ENCODE measurements at places on chromosomes 5 and 9.

DNA sequence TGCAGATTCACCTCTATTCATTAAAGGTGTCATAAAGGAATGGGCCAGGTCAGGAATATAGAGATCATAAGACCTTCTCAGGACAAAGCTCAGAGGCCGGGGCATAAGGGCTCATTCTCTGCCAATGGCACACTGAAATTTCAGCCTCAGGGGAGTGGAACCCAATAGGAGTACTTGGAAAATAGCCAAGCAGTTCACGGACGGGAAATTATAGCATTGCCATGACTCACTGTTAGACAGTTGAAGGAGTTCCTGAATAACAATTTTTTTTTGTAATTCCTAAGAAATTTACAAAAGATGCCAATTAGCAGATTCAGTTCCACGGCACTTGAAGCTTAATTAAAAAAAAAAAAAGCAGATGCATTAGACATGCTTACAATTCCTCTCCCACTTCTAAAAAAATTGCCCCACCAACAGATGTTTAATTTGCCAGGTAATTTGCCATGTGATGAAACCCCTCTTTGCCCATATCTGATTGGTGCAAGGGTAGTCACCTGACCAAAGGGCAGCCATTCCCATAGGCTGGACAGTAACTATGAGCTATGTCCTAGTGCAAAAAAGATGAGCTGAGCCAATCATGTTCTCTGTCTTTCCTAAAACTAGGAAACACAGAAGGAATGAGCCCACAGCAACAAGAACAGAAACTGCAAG, 58.6 kb downstream of the PTCD2 start:
- peak; percentile 68 for DNase-seq

GRCh38 chr9:89541798-89542197, 43.9 kb upstream of the SEMA4D start:
- no peak for DNase-seq

- no peak for DNase-seq
Measured at GRCh38 chr5:181163487-181164075, 16.2 kb downstream of the OR2V2 start.

DNA sequence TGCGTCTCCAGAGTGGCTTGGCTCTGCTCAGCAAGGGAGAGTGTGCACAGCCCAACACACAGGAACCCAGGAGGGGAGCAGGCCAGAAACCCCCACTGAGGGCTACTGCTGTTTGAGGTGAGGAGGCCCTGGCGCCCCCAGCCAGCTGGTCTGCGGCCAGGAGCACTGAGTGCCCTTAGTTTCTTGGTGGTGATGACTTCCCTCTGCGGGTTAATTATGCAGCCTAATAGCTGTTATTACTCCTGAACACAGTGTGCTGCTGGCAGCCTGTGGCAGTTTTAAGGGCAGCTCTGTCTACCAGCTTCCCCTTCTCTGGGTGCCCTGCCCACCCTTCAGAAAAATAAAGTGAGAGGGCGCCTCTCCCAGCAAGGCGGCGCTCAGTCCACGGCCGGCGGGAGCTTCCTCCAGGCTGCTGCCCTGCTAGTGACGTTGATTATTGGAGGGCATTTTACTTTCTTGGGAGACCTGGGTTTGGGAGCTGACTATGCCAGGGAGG, 19.2 kb downstream of the GADD45G start:
- no peak for DNase-seq

GRCh38 chr9:91857291-91858212, 92.5 kb downstream of the ROR2 start:
- no peak for DNase-seq

DNA sequence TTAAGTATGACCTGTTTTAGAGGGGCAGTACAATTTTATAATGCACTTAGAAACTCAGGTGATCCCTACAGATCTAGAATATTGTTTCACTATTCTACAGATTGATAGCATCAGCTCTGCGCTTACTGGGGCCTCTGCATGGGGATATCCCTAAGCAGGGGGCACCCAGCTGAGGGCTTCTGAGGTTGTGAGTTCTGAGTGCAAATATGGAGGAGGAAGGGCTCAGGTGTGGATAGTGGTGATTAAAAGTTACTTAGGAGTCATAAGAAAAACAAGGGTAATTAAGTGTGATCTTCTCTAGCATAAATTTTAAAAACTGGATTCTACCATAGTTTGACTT, 274.4 kb downstream of the EFNA5 start:
- DNase-seq = no peak

- no peak for DNase-seq
Measured at GRCh38 chr5:14665101-14665822, 744 bp downstream of the OTULIN start.

DNA sequence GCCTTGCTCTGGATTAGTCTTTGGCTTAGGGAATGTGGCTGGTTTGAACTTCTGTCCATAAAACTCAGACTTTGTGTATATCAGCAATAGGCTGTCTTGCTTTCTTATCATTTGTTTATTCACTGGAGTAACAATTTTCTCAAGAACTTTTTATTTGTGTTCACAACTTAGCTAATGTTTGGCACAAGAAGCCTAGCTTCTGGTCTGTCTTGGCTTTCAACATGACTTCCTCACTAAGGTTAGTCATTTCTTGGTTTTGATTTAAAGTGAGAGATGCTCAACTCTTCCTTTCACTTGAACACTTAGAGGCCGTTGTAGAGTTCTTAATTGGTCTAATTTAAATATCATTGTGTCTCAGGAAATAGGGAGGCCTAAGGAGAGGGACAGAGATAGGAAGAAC, 4.9 kb downstream of the FBXO38 start:
- no peak for DNase-seq

GRCh38 chr9:27519466-27520465, 4.3 kb upstream of the IFNK start:
- no peak for DNase-seq

DNA sequence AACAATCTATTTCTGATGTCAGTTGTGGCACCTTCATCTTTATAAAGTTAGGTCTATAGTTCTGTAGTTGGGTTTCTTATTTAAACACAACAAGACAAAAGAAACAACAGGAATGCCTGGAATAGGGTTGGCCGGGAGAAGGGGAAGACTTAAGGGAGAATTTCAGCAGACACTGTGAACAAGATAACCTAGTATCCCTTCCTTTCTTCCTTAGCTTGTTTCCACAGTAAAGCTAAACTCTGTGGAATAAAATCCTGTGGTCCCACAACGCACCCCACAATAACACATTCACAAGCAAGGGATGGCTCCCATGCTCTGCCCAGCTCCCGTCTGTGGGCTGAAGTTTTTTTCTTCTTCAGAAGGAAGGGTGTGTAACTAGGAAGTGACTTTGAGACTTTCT, 124.9 kb upstream of the SMARCA2 start:
- no peak for DNase-seq

- DNase-seq = no peak
Measured at GRCh38 chr5:142544071-142544753, 141.7 kb downstream of the FGF1 start.

DNA sequence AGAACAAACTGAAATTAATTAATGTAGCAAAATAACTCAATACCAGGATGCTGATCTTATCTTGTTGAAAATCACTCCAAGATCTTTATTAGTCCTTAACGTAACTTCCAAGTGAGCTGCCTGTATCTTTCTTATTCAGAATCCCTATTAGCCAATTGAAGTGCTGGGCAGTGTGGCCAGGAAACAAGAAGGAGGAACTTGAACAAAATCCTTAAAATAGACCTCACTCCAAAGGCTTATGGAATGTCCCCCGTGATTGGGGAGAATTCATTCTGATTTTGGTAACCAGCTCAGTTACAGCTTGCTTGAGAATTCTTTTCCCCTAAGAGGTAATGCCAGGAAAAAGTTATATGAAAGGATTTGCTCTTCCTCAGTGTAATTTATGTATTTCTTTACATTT, 171.0 kb downstream of the DEPDC1B start:
- DNase-seq = no peak

GRCh38 chr5:138636398-138636944, 61.3 kb upstream of the HSPA9 start:
- no peak for DNase-seq

DNA sequence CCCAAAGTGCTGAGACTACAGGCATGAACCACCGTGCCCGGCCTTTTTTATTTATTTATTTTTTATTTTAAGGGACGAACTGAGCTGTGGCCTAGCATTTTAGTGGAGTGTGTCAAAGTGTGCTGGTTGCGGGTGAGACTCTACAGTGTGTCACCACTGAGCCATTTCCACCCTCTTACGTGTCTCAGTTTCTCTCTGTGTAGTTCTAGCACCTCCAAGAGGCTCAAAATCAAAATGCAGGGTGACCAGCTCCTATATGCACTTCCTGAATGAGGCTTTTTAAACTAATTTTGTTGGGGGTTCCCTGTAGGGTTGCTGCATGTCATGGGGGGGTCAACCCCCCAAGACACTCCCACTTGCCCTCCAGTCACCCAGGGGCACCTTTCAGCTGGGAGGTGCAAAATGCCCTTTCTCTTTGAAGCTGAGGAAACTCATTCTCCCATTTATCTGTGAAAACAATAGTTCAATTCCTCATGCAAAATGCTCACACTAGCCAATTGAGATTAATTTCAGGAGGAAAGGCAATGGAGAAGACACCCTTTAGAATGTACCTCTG, 69.3 kb downstream of the COL15A1 start:
- no peak for DNase-seq

DNA sequence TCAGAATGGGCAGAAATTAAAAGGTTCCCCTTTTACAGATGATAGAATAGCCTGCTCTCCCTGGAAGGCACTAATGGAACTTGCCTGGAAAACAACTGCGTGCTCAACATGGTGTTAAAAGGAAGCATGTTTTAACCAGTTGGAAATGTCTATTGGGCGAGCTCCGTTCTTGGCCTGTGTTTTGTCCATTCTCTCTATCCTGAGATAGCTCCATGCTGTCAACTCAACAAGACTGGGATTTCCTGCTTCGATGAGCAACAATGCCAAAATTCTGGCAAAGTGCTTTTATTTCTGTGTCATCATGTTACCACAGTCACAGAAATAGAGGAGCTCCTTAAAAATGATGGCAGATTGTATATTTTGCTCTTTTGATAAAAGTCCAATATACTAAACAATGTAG, 198.3 kb downstream of the PLK2 start:
- DNase-seq = no peak

DNA sequence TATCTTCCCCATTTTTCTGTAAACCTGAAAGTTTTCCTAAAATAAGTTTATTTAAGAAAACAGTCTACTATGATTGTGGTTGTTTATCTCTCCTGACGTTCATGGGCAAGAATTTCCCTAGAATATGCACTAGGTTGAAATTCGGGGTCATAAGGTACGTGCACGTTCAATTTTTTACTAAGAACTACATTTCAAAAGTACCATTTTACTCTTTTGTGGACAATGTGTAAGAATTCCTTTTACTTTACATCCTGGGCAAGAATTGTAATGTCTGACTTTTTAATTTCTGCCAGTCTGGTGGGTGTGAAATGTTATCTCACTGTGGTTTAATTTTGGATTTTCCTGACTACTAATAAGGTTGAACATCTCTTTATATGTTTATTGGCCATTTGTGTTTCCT, 12.4 kb downstream of the IL5 start:
- no peak for DNase-seq

DNA sequence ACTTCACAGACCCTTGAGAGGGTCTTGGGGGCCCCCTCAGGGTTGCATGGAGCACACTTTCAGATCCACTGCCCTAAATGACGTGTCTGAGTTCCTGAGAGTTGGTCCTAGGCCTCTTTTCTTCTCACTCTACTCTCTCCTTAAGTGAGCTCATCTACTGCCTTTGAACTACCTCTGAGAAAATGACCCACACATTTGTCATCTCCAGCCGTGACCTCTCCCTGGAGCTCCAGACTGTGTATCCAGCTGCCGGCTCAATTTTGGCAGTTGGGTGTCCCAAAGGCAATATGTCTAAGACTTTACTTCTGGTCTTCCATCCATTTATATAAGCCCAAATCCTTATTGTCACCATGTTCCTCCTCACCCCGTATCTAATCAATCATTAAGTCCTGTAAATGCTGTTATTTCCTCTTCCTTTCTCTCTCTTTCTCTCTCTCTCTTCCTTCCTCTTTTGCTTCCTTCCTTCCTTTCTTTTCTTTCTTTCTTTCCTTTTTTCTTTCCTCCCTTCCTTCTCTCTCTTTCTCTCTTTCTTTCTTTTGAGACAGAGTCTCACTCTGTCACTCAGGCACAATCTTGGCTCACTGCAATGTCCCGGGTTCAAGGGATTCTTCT, 51.2 kb upstream of the HSPA9 start:
- no peak for DNase-seq

GRCh38 chr5:159459951-159460538, 129.8 kb upstream of the IL12B start:
- DNase-seq = no peak

DNA sequence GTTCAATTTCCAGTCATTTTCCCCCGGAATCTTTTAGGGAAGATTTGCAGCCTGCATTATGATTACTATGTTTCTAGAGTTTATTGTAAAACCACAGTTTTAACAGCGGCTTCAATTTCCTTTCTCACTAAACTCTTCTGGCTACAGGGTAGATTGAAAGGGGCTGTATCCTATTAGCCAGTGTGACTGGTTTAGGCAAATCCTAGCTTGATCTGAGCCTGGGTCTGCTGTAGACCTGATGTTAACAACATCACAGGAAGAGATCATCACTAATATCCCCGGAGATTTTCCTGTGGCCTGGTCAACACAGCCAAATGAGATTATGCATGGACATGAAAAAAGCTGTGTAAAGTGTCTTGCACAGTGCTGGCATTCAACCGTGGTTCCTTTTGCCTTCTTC, 33.4 kb downstream of the STOM start:
- DNase-seq = no peak

DNA sequence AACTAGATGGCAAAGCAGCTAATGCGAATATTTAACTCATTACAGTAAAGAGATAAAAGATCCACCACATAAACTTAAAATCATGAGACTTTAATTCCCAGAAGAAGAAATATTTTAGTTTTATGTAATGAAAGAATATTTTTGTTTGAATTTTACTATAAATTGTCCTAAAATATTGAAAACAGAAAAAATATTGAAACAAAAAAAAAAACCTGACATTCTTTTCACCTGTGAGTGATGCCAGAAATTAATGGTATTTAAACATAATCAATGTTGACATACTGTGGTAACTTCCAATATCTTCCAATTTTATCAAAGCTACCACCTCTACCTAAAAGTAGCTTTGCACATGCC, 153.2 kb downstream of the MEF2C start:
- no peak for DNase-seq

- no peak for DNase-seq
Measured at GRCh38 chr5:161467703-161468102, 78.8 kb downstream of the GABRB2 start.

All from kidney epithelial cell (primary cell).